ENCODE measurements at places on chromosomes 2 and 18.

DNA sequence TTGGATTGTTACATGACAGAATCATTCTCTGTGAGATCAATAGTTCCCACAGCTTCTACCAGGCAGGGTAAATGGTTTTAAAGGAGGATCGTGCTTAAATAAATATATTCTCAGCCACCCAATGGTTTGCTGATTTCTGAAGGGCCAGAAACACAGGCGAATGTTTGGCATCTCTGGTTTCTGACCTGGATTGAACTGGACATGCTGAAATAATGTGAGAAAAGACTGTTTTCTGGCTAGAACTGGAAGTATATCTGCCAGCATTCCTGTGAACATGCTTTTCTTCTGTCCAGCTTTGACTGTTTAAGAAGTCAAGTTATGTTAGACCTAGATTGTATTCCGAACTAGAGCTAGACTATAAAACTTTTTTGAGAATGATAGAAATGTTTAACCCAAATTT lies 77.1 kb upstream of the COL3A1 start:
- no peak for DNase-seq

- DNase-seq = no peak
Observed at GRCh38 chr2:64601785-64602391, 51.8 kb downstream of the SERTAD2 start.

GRCh38 chr2:137842430-137842829 lies 121.8 kb upstream of the HNMT start:
- no peak for DNase-seq

DNA sequence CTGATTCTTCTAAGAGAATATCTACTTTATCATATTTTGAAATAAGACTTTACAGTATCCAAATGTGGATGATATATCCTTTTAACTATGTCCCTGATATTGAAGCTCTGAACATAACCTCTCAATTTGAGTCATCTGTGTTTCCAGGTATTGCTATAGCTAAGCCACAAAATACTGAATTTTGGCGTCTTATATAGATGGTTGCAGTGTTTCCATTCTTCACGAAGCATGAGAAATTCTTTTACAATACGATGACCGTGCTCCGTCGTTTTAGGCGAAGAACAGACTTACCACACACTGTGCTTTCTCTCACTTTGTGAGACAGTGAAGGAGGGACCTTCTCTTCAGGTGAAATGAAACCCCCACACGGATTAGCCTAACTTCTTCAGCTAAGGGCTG lies 45.3 kb downstream of the LRRFIP1 start:
- DNase-seq = no peak

DNA sequence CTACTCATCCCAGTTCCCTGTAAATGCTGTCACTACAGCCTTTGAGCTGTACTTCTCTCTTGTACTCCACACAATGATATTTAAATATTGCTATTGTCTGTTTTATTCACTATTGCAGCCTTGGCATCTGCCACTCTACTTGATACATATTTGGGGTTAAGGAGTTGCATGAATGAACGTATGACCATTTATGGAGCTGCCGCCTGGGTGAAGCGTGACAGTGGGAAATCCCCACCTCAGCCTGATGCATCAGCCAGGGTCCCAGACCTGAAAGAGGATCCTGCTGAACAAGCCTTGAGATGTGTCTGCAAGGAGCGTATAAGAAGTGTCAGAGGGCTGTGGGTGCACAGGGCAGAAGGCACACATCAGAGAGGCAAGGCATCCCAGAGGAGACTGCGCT lies 39.1 kb downstream of the MRPL35 start:
- no peak for DNase-seq

GRCh38 chr18:44811572-44812125 lies 131.0 kb downstream of the SETBP1 start:
- DNase-seq = no peak

- no peak for DNase-seq
Observed at GRCh38 chr2:206833291-206833690, 67.9 kb downstream of the FASTKD2 start.

- DNase-seq = no peak
Observed at GRCh38 chr2:65092791-65093190, 36.6 kb downstream of the CEP68 start.
